Stromal cell of bone marrow (primary cell): ENCODE measurements at places on chromosomes 5 and 9.

- DNase-seq: no peak
Observed at GRCh38 chr5:120901199-120901598, 437.1 kb downstream of the PRR16 start.

GRCh38 chr5:53089481-53089991 lies 20.0 kb downstream of the MOCS2 start:
- no peak for DNase-seq

GRCh38 chr5:123181394-123181801 lies 92.4 kb downstream of the PRDM6 start:
- DNase-seq: no peak

- no peak for DNase-seq
Observed at GRCh38 chr5:142000704-142001484, 11.9 kb downstream of the GNPDA1 start.
